Retina (tissue), 1 donor: ENCODE measurements at places on chromosomes 12 and 14.
A peak's percentile ranks its signal among the peaks of the same experiment; 100 is the strongest.

- peak; percentile 56 for DNase-seq
Measured at GRCh38 chr12:131929581-131930456, 743 bp downstream of the PUS1 start.

- DNase-seq = no peak
Measured at GRCh38 chr12:52296572-52297215, 5.4 kb upstream of the KRT81 start.

DNA sequence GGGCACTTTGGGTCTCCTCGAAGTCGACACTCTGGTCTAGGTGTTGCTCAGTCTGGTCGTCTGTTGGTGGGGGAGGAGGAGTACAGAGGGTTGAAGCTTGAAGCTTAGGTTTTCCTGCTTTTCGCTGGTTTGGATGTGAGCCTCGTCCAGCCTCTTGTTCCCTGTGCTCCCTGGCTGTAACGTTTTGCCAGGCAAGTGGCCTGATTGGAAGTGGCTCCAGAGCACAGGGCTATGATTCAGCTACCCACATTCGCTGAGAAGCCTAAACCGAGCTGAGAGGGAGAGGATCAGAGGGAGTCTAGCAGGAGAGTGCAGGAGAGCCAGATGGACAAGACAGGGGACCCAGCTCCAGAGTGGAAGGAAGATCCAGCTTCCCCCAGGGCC lies 6.1 kb downstream of the HOXC10 start:
- DNase-seq = no peak

DNA sequence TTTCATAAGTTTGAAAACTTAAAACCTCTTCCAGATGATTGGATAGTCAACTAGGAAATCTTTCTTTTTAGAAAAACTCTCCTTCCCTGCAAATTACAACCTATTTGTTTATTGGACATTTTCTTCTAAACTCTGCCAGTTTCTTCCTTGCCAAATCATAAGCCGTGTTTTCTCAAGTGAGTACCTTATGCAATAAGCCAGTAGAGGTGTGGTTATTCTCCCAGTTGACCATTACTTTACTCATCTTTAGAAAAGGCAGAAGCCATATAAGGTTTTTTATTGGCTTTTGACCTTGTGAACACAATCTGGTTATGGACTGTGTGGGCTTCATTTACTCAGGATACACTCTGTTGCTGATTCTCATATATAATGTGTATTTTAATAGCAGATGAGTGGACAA lies 14.6 kb downstream of the ACTR6 start:
- DNase-seq = no peak

DNA sequence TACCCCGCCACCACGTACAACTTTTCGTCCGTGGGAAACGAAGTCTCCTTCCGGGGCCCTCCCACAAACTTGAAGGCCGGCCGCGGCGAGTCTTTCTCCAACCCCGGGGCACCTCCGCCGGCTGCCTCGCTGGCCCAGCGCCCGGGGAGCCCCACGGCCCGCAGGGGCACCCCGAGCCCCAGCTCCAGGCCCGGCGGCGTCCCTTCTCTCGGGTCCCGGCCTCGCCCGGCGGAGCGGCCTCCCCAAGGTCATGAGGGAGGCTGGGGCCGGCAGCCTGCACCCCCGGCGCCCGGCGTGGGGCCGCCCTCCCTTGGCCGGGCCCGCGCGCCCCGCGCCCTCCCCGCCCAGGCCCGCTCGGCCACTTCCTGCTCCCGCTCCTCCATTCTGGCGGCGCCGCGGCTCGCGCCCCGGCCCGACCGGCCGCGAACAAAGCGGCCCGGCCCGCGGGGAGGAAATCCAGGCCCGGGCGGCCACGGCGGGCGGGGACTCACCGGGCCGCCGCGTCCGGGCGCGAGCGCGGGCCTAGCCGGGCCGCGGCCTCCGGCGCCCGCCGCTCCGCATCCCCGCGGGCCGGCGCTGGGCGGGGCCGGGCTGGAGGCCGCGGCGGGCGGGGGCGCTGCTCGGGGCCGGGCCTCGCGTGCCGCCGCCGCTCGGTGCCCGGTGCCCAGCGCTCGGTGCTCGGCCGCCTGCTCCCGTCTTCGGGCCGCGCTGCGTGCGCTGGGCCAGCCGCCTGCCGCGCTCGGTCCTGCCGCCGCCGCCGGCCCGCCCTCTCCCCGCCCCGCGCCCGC lies at the start of gene AKT1:
Gene AKT1, minus strand, starts transcription at position 756 of the 788 bp plus-strand sequence. CDS start 3,105 bp downstream, outside the sequence.
- DNase-seq = no peak

DNA sequence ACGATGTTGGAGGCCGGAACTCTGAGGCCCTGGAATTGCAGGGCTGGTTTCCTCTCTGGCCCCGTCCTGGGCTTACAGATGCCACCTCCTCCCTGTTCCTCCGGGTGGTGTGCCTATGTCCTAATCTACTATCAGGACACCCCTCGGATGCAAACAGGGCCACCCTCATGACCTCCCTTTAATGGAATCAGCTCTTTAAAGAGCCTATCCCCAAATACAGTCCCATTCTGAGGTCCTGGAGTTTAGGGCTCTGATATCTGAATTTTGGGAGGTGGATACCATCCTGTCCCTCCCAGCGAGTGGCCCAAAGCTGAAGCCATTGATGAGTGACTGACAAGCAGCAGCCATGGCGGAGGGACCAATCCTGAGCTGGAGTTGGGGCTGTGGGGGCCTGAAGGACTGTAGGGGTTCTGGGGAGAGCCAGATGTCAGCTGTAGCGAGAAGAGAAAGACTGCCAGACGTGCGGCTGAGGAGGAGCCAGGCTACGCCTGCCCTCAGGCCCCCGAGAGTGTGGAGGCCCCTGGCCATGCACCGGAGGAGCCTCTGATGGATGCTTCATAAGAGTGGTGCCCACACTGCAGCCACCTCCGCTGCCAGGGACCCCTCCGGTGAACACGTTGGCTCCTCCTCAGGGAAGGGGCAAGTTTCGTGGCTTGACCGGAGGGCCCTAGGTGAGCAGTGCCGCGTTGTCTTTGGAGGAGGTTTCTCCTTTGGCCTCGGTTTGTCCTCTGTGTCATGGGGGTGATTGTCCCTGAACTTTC lies 100.2 kb downstream of the KIF26A start:
- DNase-seq = no peak

DNA sequence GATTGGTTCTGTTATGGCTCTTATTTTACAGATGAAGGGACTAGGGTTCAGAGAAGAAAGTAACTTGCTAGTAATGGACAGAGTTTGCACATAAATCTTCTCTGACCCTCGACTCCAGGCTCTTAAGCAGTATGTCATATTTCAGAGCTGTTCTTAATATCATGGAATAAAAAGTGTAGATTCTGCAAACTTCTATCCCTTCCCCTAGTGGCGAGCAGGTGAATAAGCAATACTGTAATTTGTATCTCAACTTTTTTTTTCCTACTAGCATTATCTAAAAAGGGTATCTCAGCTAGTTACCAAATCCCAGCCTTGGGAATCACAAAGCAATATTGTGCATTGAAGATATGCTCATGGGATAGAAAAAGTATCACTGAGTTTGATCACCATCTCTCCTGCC lies 83.2 kb downstream of the ANO4 start:
- DNase-seq = no peak

- DNase-seq = no peak
Measured at GRCh38 chr14:32914391-32914790, 24.3 kb upstream of the NPAS3 start.
